ENCODE measurements at places on chromosomes 6 and 20.

DNA sequence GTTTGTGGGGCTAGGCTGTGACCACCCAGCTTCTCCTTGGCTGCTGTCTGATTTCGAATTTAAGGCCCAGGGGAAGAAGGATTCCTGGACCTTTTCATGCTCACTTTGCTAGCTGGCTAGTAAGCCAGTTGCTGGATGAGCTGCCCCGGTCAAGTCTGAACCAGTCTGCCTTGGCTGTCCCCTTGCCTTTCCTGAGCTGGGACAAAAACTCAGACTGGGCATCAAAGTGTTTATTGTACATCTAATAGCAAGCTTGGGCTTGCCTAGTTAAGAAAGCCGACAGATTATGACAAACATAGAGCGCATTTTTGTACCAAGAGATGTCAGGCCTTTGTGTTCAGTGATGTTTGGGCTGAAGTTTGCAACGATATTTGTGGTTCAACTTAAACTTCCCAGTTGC is 750 bp upstream of the PAK5 start:
- no peak for DNase-seq

DNA sequence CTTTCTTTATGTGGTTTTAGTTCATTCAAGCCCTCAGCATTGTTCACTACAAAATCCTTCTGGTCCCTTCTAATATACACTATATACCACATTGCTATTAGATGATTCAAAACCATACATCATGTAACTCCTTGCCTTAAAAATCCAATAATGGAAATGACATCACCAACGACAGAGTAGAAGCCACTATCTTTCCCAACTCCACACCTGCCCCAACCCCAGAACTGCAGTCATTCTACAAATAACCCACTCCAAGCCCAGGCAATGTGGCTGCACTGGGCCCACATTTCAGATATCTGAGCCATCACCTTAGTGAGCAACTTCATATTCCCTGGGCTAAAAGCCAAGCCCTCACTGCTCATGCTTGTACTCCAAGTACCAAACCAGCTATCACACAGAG is 22.6 kb upstream of the RUNX2 start:
- no peak for DNase-seq

DNA sequence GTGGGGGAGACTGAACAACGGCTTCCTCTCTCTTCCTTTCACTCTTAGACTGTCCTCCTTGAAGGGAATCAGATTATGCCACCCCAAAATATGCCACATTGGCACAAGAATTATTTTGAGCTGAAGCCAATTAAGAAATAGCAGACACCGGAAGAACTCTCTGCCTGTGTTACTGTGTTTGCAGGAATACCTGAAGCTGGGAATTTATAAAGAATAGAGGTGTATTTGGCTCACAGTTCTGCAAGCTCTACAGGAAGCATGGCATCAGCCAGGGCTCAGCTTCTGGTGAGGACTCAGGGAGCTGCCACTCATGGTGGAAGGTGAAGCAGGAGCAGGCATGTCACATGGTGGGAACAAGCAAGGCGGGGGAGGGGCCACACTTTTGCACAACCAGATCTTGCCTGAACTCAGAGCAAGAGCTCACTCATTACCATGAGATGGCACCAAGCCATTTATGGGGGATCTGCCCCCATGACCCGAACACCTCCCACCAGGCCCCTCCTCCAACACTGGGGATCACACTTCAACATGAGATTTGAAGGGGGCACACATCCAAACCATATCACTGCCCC is 46.0 kb downstream of the PCNA start:
- DNase-seq: no peak

DNA sequence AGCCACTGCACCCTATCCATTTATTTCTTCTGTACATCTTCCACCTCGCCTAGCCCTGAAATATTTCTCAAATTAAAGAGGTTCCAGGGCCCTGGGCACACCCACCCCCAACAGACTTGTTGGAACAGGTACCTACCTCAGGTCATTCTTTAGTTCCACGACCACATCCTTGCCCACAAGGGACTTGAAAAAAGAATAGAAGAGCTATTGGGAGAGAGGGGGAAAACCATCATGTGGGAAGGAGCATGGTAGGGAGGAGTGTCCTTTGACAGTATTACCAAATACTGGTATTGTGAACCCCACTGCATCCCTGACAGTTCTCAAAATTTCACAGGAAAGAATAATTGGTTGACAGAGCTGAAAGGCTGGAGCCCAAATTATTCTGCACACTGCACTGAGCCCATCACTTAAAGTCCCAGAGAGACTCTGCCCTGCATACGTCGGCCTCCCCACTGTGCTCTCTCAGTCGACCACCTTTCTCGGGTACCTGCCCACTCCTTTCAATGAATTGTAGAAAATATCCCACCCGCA is 762 bp downstream of the LSM2 start:
- no peak for DNase-seq

- DNase-seq: no peak
These were observed 37.3 kb downstream of the KCNB1 start for GRCh38 chr20:49445176-49445575.

GRCh38 chr6:109096208-109096607 is 901 bp downstream of the CEP57L1 start:
- no peak for DNase-seq

GRCh38 chr6:151497905-151498304 is 4.1 kb downstream of the CCDC170 start:
- DNase-seq: no peak

GRCh38 chr6:42281570-42281969 is 63.9 kb upstream of the MRPS10 start:
- no peak for DNase-seq

GRCh38 chr6:105136431-105137350 is 43.1 kb downstream of the POPDC3 start:
- DNase-seq: peak; percentile 81

- no peak for DNase-seq
These were observed 21.1 kb downstream of the COL20A1 start for GRCh38 chr20:63314015-63314471.

DNA sequence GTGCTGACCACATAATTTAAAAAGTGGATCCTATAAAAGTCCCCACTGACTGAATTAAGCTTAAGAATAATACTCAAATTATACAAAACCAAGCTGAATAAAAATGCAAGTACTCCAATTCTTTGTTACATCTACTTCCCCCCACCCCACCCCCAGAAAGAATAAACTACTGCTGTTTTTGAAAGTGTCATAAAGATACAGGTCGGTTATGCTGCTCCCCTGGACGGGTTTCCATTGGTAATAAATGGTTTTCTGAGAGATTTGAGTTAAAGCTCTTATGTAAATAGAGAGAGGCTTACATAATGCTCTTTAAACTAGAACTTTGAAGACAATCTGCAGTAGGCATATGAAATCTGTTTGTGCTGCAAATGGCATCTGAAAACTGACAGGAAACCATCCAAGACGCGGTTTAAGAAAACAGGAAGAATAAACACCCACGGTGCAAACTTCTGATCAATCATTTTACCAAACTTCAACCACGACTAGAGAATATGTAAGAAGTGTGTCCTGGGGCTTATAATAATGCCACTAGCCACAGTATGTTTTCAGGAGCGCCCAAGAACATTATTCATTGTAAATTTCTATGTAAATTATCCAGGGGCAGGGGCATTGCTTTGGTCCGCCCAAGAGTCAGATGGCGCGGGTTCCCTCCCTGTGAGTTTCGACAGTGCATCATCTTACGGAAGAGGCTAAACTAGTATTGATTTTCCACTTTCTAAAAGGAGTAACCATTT is 10.8 kb upstream of the POU3F2 start:
- DNase-seq: no peak

GRCh38 chr6:548091-548490 is 108.8 kb downstream of the HUS1B start:
- no peak for DNase-seq

- DNase-seq: no peak
These were observed 318.9 kb downstream of the SYNE1 start for GRCh38 chr6:152318278-152318677.

DNA sequence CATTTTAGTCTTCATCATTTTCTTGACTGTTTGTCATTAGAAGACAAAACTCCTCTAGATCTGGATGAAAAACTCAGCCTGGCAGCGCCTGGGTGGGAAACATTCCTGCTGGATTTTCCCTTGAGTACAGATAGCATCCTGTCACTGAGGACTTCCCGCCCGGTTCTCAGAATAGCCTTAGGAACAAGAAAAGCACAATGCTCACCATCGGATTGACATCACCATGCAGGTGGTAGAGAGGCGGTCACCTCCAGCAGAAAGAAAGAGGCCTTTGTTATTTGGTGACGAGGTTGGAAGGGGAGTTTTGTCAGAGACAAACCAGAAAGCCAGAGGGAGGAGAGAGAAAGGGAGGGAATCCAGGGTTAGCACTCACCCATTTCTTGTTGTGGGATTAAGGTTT is 39.8 kb downstream of the KIF25 start:
- no peak for DNase-seq

GRCh38 chr6:134217105-134217797 is 100.7 kb downstream of the SGK1 start:
- no peak for DNase-seq

- DNase-seq: no peak
These were observed 569.9 kb downstream of the CDH26 start for GRCh38 chr20:60528141-60528540.

DNA sequence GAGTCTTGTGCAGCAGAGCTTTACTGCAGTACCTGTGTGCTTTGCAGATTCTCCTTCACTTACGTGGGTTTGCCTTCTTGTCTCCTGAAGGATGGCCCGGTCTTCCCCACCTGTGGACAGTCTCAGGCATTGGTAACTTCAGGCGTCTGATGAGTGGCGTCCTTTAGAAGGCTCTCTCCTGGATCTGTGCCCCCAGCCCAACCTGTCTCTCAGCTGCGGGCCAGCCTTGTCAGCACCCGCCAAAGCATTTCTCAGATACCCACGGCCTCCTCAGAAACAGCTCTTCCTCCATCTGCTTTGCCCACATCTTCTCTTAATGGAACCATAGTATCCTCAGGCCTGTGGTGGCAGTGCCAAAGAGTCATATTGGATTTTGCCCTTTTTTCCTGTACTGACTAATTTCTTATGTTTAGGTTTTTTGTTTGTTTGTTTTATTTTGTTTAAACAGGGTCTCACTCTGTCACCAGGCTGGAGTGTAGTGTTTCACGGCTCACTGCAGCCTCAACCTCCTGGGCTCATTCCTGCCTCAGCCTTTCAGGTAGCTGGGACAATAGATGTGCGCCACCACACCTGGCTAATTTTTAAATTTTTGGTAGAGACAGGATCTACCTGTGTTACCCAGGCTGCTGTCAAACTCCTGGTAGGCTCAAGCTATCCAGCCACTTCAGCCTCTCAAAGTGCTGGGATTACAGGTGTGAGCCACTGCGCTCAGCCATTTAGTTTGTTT is 96.6 kb downstream of the ARID1B start:
- no peak for DNase-seq

DNA sequence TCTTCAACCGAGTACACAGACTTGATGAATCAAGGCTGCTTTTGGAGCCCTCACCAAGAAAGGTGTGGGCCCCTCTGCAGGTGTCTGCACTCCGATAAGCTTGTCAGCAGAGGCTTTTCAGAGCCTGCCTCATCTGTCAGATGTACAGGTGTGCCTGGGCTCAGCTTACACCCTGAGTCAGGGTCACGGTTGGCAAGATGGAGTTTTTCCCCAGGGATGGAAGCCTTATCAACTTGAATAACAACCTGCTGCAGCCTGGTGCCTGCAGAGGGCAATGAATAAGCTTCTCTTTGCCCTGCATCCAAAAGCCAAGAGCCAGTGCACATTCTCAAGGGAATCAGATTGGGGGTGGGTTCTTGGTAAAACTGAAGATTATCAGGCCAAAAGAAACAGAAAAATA is 427.1 kb downstream of the CD83 start:
- no peak for DNase-seq
